ENCODE measurements at places on chromosomes 1 and 21. TPM values are rescaled to one million over a fixed set of nuclear protein-coding genes. Genes with fewer than 3 reads are reported as not detected.

The CYP4X1 gene
- total RNA-seq: 26.1 TPM

The DIP2A gene
- total RNA-seq: 40.1 TPM

The TFAP2E gene
- 0.69 TPM for total RNA-seq

The GPA33 gene
- not detected for total RNA-seq

The SPRR2E gene
- total RNA-seq: not detected

The HSD3B2 gene
- not detected for total RNA-seq

The COL9A2 gene
- 7.2 TPM for total RNA-seq

The CYP4A22 gene
- not detected for total RNA-seq

The RASSF5 gene
- 6.0 TPM for total RNA-seq

The OR2AK2 gene
- total RNA-seq: 2.1 TPM

The IRF6 gene
- total RNA-seq: 2.1 TPM

The OR6K3 gene
- not detected for total RNA-seq

The POU3F1 gene
- 1.6 TPM for total RNA-seq

The HCRTR1 gene
- 2.5 TPM for total RNA-seq

The COL11A1 gene
- total RNA-seq: 36.7 TPM

The CELA2B gene
- not detected for total RNA-seq

The SLAMF6 gene
- not detected for total RNA-seq

The TNFSF18 gene
- total RNA-seq: 1.8 TPM

The ARMH1 gene
- 5.8 TPM for total RNA-seq

The CEPT1 gene
- 56.5 TPM for total RNA-seq

The PDZK1IP1 gene
- not detected for total RNA-seq

The ATAD3B gene
- 9.9 TPM for total RNA-seq

The ARHGEF11 gene
- total RNA-seq: 48.7 TPM

The SMPDL3B gene
- total RNA-seq: 2.3 TPM

The MYBPHL gene
- total RNA-seq: 0.23 TPM

The LRRC38 gene
- total RNA-seq: 0.46 TPM

The DLGAP3 gene
- total RNA-seq: 23.8 TPM

The PIK3C2B gene
- total RNA-seq: 24.9 TPM

The MRAP gene
- not detected for total RNA-seq

The IL19 gene
- not detected for total RNA-seq

The ACOT11 gene
- total RNA-seq: 6.7 TPM

The CD5L gene
- total RNA-seq: 0.69 TPM

The PRAMEF15 gene
- total RNA-seq: not detected

The KRTAP19-3 gene
- not detected for total RNA-seq

The PSMD4 gene
- 113 TPM for total RNA-seq

The FCRL2 gene
- total RNA-seq: not detected

The COL8A2 gene
- 2.1 TPM for total RNA-seq

The CRYBG2 gene
- total RNA-seq: 1.4 TPM

The EPRS1 gene
- 158 TPM for total RNA-seq

The SLC30A10 gene
- total RNA-seq: 26.3 TPM

The PLPPR4 gene
- total RNA-seq: 126 TPM

The SPOCD1 gene
- total RNA-seq: 0.23 TPM

The GJA8 gene
- not detected for total RNA-seq

The OLFML2B gene
- total RNA-seq: 1.8 TPM

The OPTC gene
- total RNA-seq: not detected

The OR2W3 gene
- 6.0 TPM for total RNA-seq

The MKNK1 gene
- total RNA-seq: 13.4 TPM

The CTNNBIP1 gene
- 46.6 TPM for total RNA-seq

Measured in diencephalon (tissue), 1 donor.